ENCODE measurements at places on chromosomes 4 and X.

GRCh38 chr4:156873799-156874198 is 97.8 kb downstream of the PDGFC start:
- no peak for DNase-seq

DNA sequence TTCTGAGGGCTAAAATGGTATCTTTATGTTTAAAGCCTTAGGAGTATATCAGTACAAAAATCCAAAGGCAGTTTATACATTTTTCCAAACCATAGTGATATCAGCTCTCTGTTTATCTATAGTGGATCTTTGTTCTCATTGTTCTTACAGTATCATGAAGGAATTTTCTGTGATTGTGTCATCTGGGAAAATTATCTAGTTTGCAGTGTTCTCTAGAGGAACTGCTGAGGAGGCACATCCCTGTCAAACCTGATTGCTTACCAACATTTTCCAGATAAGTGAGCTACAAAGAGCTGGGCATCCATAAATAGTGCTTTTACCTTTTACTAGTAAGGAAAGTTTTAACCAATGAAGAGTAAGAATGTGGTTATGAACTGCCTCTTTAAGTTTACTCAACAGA is 44.9 kb upstream of the SLC25A31 start:
- DNase-seq = no peak

DNA sequence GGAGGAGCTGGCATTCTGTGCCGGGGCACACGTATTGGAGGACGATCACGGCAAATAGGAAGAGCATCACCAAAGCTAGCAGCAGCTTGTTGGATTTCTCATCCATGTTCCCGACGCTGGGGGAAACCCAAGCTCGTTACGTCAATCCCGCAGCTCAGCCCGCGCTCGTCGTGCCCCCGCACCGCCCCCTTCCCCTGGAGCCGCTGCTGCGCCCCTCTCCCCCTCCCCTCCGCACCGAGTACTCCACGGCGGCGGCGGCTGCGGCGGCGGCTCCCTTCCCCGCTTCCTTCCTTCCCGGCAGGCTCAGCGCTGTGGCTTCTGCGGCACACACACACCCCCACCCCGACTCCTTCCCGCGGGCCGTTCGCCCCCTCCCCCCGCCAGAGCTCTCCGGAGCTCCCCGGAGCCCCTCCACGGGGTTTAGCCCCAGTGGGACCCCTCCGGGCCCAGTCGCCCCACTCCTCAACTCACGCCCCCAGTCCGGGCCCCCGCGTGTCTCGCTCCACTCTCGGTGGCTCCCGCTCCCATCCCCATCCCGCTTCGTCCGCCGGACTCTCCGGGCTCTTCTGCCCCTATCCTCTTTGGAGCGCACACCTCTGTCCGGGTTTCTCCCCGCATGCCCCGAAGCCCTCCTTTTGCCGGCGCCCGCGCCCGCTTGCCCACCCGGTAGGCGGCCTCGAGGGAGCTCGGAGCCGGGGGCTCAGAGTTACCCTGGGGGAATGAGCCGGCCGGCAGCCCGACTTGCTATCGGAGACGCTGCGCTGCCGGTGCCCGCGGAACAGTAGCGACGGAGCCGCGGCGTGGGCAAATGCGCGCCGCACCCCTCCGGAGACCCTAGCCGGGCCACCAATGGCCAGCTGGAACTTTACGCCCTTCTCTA is 978 bp downstream of the HS6ST2 start:
- no peak for DNase-seq

DNA sequence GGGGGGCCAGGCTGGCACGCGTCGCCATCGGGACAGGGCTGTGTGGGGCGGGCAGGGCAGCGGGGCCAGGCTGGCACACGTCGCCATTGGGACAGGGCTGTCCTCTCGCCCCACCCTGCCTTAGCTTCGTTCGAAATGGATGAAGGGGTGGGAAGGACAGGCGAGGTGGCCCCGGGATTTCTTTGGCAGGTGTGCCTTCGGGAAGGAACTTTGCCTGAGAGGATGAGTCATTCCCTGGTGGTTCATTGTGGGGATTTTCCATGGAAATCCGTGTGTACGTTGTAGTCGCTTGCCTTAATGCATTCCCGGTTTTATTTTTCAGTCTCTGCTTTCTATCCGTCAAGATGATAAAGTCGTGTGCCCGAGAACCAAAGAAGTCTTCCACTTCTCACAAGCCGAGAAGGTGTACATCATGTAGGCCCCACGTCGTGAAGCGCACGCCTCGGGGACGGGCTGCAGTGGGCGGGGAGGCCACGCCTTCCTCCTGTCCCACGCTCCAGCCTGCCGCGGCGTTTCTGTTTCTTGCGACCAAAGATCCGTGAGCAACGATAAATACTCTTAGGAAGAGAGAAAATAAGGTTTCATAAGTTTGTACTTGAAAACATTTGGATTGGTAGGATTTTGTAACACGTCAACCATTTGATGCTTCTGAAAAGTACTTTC is 8.1 kb upstream of the UVSSA start:
- no peak for DNase-seq

DNA sequence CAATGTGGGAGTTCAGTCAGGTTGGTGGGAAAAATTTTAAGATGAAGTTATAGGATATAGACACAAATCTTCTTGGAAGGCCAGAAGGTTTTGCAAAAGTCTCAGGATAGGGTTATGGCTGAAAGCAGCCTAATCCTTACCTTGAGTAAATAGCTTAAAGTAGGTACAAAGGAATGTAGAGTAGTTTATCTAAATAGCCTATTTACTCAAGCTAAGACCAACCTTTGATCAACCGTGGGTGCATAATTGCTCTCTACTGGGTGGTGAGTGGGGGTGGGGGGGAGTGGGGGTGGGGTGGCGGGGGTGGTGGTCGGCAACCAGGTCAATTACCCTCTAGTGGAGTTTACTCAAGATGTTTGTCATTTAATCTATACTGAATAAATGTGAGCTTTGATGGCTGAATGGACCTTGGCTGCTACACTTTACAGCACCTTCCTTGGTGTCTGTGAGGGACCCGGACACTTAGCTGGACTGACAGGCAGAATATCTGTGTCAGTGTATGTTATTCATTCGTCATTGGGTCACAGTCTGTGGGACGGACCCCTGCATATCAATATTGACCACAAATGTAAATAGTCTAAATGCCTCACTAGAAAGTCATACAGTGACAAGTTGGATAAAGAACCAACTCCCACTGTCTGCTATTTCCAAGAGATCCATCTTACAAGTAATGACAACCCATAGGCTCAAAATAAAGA is 545.7 kb upstream of the PABPC4L start:
- DNase-seq = no peak

- DNase-seq = no peak
Measured at GRCh38 chr4:15110120-15110571, 107.9 kb downstream of the CPEB2 start.

- DNase-seq = no peak
Measured at GRCh38 chr4:145319751-145320150, 139.4 kb upstream of the OTUD4 start.

DNA sequence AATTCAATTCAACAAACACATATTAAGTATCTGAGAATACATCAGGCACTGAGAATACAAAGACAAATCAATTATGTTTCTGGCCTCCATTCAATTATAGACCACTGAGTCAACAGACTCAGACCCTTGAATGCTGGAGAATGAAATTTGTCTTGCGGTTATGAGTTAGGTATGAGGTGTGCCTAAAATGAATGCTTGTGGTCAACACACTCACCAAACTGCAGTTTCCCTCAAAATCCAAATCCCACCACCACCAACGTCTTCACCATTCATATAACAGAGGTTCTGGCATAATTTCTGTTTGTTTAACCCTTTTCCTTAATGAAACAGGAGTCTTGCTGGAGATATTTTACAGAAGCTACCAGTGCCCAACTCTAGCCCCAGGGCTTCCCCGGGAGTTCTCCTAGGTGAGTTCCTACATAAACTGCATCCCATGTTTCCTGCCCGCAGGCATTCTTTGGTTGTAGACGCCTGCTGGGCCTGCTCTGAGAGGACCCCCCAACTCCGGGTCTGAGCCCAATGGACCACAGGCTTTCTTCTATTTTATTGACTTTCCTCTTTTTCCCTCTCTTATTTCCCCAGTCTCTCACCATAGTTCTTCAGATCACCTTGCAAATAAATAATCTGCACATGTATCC is 119.2 kb downstream of the DDX53 start:
- DNase-seq = no peak

DNA sequence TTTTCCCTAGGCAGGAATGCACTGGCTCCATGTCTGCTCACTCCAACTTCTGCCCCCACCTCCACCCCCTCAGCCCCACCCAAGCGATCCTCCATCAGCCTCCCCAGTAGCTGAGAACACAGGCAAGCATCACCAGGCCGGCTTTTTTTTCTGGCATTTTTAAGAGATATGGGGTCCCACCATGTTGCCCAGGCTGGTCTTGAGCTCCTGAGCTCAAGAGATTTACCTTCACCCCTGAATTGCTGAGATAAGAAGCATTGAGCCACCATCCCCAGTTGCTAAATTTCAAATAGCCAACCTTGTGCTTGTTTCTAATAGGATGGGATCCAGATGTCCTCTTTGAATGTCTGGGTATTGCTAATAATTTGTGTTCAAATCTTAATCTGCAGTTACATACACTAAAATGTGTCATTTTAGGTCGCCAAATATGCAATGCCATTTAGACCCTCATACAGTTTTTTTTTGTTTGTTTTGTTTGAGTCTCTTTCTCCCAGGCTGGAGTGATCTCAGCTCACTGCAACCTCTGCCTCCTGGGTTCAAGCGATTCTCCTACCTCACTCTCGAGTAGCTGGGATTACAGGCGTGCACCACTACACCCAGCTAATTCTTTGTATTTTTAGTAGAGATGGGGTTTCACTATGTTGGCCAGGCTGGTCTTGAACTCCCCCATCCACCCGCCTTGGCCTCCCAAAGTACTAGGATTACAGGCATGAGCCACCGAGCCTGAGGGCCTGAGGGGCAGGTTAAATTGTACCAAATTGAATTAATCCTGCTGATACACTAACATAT is 8.8 kb downstream of the LARP7 start:
- DNase-seq = no peak

- DNase-seq = no peak
Measured at GRCh38 chr4:104206784-104207183, 287.9 kb downstream of the CXXC4 start.

DNA sequence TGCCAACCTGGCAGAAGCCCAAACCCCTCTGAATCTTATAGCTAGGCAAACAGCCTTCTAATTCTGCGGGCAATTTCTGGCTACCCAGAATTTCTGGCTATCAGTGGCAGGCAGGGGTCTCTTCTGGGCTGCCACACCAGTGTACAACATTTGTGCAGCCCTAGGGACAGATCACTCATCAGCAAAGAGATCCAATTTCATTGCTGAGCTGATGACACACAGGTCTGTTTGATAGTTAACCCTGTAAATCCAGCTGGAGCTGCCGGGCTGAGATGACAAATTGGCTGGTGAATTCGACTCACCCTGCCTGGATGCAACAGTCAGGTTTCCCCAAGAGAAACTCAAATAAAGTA is 2.4 kb downstream of the MID1 start:
- DNase-seq = no peak

DNA sequence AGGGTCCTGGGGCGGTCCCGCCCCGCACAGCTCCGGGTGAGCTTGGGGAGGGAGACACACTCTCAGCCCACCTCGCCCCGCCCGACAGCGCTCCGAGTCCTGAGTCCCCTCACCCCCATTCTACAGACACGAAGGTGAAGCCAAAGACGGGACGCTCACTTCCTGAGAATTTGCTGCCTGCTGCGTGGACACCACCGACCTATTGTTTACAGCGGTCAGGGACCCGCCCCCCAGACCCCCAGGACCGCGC is 796 bp upstream of the ZNF141 start:
- no peak for DNase-seq

GRCh38 chrX:108438110-108438623 is at the start of gene COL4A6:
Gene COL4A6 (minus strand): TSS chrX:108438422. CDS start chrX:108438196, 226 bp downstream.
- no peak for DNase-seq

GRCh38 chr4:110119337-110119736 is 79.1 kb downstream of the ELOVL6 start:
- DNase-seq = no peak

DNA sequence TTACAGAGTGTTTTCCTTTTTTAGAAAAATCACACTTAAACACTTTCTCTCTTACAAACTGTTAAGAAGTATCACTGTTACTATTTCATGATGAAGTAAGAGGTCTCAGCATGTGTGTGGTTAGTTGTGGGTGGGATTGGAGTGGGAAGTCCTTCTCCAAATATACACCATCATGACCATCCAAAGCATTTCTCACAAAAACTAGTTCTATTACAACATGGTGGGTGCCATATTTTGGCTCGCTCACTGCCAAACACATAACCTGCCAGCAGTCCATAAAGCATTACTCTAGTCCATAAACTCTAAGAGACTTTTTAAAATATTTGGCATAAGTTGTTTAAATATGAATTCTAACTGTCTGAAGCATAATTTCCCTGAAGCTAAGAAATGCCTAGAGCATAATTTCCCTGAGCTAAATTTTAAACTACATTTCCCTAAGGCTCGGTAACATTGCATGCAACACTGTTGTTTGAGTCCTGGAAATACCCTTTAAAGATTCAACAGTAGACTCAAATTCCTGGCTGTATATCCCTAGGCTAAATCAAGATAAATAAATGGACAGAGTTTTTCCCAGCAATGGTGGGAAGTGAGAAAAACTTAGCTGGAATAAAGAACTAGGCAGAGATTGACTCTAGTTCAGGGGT is 415.0 kb upstream of the INTU start:
- no peak for DNase-seq

GRCh38 chr4:4254666-4255065 is 6.6 kb upstream of the TMEM128 start:
- DNase-seq = no peak

GRCh38 chr4:8560265-8561047 is 19.7 kb upstream of the GPR78 start:
- no peak for DNase-seq

DNA sequence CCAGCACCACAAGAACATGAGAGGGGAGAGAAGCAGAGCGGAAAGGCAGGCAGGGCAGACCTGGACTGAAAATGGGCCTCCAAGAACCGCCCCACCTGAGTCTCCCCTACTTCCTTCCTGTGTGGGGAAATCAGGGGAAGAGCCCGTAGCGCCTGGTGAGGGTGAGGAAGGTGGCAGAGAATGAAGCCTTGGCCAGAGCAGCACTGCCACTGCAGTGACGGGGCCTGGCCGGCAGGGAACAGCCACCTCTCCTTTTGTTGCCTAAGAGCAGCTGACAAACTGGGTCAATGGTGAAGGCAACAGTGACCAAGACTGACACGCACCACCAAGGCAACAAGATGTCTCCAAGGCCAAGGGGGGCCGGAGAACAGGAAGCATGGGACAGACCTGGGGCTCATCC is 58.4 kb upstream of the CBR4 start:
- DNase-seq = no peak
